ENCODE measurements at places on chromosomes 12 and 14.

GRCh38 chr14:77224212-77224611 is 42.6 kb downstream of the TMEM63C start:
- no peak for DNase-seq

GRCh38 chr12:68119250-68119649 is 40.3 kb downstream of the IFNG start:
- DNase-seq, result peak; percentile 16

DNA sequence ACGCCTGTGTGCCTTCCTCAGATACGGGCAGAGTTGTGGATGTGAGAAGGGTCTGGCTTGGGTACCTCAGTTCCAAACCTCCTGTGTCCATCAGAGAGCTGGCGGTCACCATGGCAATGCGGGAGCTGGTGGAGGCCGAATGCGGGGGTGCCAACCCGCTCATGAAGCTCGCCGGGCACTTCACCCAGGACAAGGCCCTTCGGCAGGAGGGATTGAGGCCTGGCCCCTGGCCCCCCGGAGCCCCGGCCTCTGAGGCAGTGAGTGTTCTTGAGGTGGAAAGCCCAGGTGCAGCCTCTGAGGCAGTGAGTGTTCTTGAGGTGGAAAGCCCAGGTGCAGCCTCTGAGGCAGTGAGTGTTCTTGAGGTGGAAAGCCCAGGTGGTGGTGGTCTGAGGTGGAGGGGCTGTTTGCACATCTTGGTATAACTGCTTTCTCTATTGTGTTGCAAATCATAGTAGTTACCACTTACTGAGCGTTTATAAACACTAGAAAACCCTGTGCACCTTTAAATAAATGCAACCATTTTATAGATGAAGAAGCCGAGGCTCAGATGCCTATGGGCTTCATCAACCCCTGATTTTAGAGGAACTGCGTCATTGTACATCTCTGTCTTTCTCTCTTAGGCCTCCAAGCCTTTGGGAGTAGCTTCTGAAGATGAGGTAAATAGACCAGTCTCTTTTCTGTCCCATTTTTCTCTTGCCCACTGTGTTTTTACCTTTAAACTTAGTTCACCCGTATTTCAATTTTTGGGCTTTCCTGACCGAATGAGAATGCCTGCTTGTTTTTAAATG is 976 bp downstream of the PEX5 start:
- no peak for DNase-seq

DNA sequence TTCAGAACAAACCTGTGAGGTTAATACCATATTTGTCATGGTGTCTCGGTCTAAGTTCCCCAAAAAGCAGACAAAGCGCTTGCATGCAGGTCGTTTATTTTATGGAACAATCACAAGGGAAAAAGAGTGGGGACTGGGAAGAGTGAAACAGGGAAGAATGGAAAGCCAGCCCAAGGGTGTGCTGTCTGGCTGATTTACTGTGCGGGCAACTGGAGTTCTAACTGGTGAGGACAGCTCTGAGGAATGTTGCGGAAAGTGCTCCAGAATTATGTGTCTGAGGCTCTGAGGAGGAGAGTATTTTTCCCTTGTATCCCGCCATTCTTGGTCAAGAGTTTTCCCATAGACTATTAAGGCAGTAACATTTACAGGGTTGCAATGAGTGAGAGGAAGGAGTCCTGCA is 465.4 kb downstream of the RMST start:
- no peak for DNase-seq

DNA sequence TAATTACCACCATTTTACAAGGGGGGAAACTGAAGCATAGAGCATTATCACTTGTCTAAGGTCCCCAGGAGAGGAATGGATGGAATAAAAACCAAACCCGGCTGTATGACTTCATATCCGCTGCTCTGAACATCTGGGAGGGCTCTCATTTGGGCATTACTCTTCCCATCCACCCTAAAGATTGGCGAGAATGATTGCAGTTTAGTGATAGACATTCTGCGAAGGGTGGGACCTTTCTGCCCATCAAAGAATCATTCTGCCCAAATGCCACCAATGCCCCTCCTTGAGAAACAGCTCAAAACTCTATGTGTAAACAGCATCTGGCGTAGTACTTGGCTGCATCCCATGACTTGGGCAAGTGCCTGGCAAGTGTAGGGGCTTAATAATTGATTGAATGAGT is 11.6 kb downstream of the CHST11 start:
- DNase-seq, result no peak

DNA sequence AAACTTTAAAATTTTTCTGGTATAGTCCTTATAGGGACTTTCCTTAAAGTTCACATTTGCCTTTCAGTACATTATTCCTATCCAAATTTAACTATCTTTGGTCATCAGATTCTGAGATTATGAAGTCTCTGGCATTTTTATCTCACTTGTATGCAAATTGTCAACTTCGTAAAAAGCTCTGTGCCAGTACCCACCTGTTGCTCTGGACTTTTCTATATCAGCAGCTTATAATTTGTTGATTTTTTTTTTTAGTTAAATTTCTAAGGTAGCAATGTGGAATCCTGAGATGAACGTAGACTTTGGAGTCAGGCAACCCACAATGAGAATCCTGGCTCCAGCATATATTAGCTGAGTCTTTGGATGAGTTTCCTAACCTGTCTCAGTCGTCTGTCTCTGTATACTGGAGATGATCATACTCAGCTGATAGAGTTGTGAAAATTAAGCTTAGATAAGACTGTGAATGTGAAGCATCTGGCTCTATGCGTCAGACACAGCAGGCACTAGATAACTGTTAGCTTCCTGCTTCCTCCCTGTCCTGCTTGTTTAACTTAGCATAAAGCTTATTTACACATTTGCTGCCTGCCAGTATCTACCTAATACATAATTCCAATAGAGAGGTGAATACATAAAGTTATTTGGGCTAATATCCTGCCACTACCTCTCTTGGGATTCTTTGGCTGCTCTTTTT is 59.8 kb downstream of the MARK3 start:
- no peak for DNase-seq

- no peak for DNase-seq
Observed at GRCh38 chr12:25262389-25263074, 11.8 kb upstream of the KRAS start.

- no peak for DNase-seq
Observed at GRCh38 chr14:30214014-30214413, 286.4 kb upstream of the PRKD1 start.

All from CD4-positive, alpha-beta T cell treated with Interleukin-21 for 1 hour (primary cell).